ENCODE measurements at places on chromosomes 2 and 18. TPM values are rescaled to one million over a fixed set of nuclear protein-coding genes. Genes with fewer than 3 reads are reported as not detected.

DNA sequence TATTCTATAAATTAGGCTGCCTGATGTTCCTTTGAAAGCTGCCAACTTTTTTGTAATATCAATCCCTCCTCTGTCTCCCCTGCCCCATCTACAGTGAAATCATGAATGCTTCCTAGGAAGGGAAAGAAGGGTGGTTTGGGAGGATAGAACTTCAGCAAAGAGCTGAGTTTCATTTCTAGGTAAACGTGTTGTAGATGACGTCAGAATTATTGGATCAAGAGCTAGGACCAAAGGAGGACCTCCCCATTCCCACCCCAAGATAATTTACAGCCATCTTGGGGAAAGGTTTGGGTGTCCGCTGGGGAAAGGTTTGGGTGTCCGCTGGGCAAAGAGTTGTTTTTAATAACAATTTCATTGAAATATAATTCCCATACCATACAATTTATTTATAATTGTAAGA, 11.2 kb upstream of the ANKRD53 start:
- no peak for DNase-seq

DNA sequence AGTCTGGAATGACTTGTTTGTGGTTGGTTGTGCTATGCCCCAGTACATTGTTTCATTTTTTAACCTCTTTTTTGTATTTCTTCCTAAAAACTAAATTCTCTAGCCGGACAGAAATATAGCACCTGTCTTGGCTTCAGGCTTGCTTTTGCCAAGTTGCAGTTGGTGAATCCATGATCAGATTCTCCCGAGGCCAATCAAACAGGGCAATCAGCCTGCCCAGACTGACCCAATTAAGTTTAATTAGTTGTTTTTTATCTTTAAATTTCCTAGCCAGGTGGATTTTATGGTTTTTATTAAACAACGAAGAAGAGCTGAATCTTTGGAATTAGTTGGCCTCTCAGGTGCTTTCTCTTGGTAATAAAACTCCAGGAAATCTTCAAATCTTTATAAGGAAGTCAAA, 162.1 kb downstream of the CPS1 start:
- DNase-seq, result no peak

The PKP4 gene
- total RNA-seq, result 22.6 TPM

The ARHGEF33 gene
- total RNA-seq, result 1.2 TPM

- DNase-seq, result no peak
These were observed 31.0 kb downstream of the CELF4 start for GRCh38 chr18:37534627-37535026.

- DNase-seq, result no peak
These were observed 72.3 kb downstream of the AFF3 start for GRCh38 chr2:100070078-100070477.
